ENCODE measurements at places on chromosomes 11 and 22.
A peak's percentile ranks its signal among the peaks of the same experiment; 100 is the strongest.

DNA sequence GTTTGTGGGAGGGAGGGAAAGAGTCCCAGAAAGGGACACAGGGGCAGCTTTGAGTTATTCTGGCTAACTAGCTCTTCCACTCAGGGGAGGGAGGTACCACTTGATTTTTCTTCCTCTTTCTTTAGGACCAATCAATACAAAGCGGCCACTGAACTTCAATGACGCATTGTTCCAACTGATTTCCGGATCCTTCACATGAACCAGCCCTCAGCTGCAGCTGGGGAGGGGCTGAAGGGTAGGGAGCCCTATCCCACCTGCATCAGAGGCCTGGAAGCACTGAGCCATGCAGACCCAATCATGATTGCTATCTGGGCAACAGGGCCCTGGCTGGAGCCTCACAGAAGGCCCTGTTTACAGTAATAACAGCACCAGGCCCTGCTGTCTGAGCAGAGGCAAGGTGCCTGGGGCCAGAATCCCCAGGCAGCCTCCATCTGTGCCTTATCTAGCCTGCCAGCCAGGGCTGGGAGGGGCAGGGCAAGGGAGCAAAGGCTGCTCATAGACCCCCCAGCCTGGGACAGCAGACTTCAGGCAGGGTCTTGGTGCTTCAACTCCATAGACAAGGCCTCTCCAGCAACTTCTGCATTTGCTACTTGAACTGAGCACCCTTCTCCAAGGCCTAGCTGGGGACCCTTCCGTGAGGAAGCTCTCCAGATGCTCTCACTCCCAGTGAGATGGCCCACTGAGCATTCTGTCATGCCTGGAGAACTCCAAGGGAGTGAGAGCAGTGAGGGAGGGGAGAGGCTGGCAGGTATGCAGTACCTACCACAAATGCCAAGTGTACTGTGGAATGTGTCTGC lies 22.5 kb downstream of the CLPB start:
- DNase-seq: peak; percentile 8

DNA sequence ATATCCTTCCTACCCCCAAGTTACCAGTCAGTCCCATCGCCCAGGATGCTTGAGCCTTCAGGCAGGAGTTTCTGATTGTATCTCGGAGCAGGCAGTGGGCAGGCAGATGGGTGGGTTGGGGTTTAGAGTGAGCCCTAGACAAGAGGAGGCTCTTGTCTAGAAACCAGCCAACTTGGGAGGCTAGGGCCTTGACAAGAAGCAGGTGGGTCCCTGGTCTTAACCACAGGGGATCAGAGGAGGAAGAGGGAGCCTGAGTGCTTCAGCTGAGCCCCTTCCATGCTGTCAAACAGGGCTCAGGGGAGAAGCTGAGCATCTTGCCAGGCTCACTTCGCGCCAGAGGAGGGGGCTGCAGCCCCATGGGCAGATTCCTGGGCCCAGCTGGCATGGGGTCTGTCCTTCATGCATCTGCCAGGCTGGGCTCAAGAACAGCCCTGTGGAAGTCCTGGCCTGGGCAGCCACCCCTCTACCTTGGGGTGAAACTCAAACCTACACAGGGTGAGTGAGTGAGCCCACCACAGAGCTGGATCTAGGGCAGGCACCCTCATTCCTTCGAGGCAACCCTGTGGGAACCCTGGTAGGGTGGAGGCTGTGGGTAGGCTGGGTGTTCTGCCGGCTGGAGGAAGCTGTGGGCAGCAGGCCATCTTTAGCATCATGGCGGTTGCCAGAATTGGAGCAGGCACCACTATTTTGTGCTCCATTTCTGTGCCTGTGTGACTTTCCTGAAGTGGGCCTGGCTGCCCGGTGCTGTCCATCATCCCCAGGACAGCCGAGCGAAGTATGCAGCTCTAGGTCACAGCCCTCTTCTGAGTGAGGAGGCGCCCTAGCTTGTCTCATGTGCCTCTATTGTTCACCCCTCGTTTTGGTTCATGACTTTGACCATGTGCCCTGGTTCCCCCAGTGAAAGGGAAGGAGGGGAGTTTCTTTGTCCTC lies 108.1 kb downstream of the MORC2 start:
- no peak for DNase-seq

DNA sequence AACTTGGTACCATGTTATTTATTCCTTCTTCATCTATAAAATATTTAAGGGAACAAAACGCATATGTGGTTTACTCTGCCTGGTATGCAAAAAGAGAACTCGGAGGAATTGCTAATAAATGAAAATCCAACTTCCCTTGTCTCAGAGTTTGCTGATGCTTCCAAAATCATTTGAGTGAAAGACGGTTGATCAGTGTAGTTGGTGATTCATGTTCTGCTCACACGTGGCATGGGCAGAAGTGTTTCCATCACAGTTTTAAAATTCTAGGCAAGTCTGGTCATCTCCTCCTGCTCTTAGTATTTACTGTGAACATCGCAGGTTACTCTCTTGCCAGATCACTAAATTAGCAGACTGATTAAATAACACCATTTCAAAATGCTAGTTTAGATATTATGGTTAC lies 11.9 kb upstream of the PARVB start:
- no peak for DNase-seq

DNA sequence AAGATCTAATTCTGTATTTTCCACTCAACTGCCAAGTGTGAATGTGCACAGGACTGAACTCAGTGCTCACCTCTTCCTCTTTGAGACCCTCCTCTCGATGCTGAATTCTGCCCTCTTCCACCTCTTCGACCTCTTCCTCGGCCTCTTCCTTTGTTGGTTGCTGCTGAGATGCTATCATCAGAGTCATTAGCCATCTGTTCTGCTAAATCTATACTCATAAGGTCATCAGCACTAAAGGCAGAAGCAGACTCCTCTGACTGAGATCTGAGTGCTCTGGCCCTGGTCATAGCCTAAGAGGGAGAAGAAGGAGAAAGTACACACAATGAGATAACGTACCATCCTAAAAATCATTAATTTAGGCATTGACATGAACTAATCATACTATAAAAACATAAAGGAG lies 45.9 kb upstream of the GPR83 start:
- DNase-seq: no peak

DNA sequence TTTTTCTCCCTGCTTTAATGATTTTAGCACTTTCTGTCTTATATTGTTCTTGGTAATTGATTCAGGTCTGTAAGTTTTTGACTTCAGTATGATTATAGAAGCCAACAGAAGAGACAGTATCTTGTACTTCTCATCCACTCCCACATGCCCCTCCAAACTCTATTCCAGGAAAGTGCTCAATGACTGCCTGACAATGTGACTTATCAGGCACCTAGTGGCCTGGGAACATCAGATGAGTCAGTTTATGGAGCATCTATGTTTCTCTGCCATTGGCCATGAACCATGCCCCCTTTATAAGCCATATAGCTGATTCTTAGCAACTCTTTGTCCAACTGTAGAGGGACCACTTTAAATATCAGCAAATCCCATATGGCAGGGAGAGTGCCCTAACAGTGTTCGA lies 179.2 kb upstream of the MTMR2 start:
- DNase-seq: no peak

GRCh38 chr22:45969801-45970470 lies 7.0 kb downstream of the WNT7B start:
- no peak for DNase-seq

Data from CD4-positive, alpha-beta T cell treated with Interleukin-4 for 4 hours (primary cell).